Adrenal gland (tissue), 19 donors: ENCODE measurements at places on chromosomes 2 and 18. TPM values are rescaled to one million over a fixed set of nuclear protein-coding genes. Genes with fewer than 3 reads are reported as not detected.

DNA sequence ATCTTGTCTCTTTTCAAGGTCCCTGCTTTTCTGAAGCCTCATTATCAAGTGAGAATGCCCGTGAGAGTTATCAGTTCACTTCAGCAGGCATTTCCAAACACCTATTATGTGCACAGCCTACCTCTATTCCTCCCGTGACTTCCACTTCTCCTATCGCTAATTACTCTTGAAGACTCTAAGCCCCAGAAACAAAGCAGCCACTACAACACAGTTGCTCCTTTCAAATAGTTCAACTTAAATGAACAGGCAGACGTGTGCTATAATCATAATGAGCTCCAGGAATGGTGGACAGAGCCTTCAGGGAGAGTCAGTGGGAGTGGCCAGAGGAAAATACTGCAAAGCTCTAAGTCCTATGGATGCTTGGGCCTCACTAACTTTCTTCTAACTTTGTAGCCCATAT lies 159.0 kb downstream of the RDH14 start:
- no peak for DNase-seq

DNA sequence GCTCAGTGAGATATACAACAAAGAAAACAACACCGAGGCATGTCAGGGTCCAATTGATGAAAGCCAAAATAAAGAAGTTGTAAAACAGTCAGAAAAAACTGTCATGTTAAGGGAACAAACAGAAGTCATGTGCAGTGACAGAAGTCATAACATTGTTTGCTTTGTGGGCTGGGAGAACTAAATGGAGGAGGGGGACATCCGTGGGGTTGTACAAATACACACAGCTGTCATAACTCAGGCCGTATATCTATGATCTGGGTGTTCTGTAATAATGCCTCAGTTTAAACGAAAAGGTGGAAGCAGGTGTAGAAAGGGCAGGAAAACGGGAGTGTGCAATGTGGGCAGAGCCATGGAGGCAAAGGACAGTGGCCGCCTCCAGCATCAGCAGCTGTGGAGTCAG lies 27.3 kb downstream of the TIMM21 start:
- DNase-seq, result no peak

- no peak for DNase-seq
Measured at GRCh38 chr18:70418546-70419311, 129.9 kb downstream of the SOCS6 start.

GRCh38 chr2:86223140-86223926 lies 24.1 kb downstream of the MRPL35 start:
- peak; percentile 59 for DNase-seq

DNA sequence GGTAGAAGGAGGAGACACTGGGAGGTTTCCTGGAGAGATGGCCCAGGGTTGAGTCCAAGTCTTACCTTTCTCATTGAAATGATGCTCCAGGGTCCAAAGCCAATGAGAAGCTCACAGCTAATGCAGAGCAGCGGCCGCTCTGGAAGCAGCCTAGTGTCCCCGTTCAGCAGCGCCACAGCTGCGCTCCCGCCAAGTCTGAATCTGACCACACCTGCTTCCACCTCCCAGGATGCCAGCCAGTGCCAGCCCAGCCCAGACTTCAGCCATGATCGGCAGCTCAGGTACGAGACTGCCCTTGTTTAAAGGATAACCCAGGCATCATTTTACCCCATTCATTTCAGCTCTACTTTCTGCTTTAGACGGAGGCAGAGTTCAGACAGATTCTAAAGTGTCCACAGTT lies 11.9 kb upstream of the RPL31 start:
- DNase-seq, result no peak

GRCh38 chr2:220614064-220614463 lies 958.0 kb downstream of the EPHA4 start:
- DNase-seq, result no peak

GRCh38 chr18:66900837-66901236 lies 296.9 kb upstream of the CDH19 start:
- DNase-seq, result no peak

GRCh38 chr2:237218756-237219155 lies 133.1 kb downstream of the COPS8 start:
- no peak for DNase-seq

DNA sequence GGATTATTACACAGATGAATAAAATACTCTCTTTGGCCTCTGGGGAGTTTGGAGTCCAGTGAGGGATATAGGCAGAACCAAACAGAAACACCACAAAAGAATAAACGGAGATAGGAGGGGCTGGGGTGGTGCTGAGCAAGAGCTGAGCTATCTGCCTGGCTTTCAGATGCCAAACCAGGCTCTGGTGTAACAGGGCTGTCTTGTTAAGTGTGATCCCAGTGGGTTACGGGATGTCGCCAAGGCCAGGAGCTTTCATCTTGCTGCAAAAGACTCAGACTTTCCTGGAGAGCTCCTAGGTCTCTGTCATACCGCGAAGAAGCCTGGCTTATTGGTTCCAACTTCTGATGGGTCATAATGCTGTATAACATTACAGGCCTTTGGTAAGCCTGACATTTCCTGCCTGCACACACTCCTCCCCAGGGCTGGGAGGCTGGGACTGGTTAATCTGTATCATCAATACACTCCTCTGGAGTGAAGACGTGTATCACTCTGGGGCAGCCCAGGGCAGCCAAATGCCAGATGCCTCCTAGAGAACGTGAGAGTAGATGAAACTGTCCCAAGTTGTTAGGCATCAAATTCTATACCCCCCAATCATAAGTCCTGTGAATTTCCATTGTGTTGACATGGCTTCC lies 60.5 kb downstream of the STPG4 start:
- DNase-seq, result no peak

- DNase-seq, result no peak
Measured at GRCh38 chr2:19458427-19459003, 100.1 kb upstream of the OSR1 start.

- DNase-seq, result no peak
Measured at GRCh38 chr18:31143025-31143424, 19.6 kb downstream of the DSC1 start.

- DNase-seq, result no peak
Measured at GRCh38 chr2:176156807-176157498, at the start of gene HOXD3. TSS of gene HOXD3 (plus strand) at chr2:176157307. CDS start at chr2:176169115, 11,808 bp downstream.

- no peak for DNase-seq
Measured at GRCh38 chr2:191501561-191502168, 176.3 kb upstream of the NABP1 start.

GRCh38 chr2:120833127-120833675 lies 97.5 kb downstream of the GLI2 start:
- no peak for DNase-seq

- no peak for DNase-seq
Measured at GRCh38 chr18:420661-421246, 79.7 kb downstream of the COLEC12 start.

DNA sequence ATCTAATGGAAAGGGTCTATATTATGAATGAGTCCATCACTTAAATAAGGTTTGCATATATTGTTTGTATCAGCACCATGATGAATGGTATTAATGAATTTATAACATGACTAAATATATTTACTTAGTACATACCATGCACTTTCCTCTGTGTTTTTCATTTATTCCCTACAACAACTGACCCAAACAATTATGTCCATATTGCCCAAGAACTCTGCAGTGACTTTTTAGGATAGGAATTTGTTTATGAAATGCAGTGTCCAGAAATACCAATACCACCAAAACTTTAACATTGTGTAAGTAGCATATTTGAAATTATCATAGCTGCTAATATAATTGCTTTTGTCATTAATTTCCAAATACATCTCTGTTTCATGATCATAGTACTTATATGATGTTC lies 119.7 kb downstream of the WDR7 start:
- no peak for DNase-seq

DNA sequence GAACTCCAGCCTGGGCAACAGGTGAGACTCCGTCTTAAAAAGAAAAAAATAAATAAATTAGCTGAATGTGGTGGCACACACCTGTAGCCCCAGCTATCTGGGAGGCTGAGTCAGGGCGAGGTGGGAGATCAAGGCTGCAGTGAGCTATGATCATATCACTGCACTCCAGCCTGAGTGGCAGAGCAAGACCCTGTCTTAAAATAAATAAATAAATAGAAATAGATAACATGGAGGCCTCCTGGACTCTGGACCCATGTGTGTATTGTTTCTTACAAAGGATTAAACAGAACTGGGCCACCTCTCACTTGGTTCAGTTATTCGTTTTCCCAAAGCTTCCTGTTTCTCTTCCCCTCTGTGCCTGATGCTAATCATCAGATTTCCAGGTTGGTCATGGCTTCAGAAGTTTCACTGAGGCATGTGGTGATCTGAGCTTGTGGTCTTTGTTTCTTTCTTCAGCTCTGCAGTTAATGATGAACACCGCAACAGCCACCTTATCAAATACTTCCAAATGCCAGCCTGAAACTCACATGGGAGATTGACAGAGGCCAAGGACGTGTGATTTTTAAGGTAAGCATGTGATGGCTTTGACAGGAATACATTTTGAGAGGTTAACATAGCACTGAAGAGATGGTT lies 83.3 kb upstream of the MAP4K4 start:
- DNase-seq, result no peak

DNA sequence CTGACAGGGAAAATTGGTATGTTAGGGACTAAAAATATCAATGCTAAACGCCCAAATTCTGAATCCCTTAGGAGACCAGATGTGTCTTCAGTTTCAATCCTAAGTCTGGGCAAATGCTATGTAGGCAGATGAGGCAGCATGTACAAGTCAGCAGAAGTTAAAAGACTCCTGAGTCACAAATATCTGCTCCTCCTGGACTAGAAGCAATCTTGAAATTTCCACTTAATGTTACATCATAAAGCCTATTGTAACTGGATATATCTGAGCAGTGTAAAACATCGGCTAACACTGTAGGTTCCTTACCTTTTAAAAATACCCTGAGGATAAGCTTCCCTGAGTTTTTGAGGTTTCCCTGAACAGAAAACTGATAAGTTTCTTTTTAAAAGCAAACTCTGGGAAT lies 1087.6 kb upstream of the PIK3C3 start:
- DNase-seq, result no peak

Gene ASAP2
- 9.1 TPM for total RNA-seq

Gene IL36RN
- total RNA-seq, result not detected

Gene TUBA4B
- not detected for total RNA-seq

Gene RAB3GAP1
- 32.5 TPM for total RNA-seq

Gene MRPL19
- 60.4 TPM for total RNA-seq

Gene SPHKAP
- total RNA-seq, result 0.07 TPM

Gene AGPS
- 41.0 TPM for total RNA-seq

Gene MORN2
- 35.5 TPM for total RNA-seq

Gene B3GNT7
- 52.2 TPM for total RNA-seq

Gene ZEB2
- total RNA-seq, result 140 TPM

Gene SLC9A4
- not detected for total RNA-seq

Gene MGAT4A
- 29.4 TPM for total RNA-seq

Gene MC4R
- total RNA-seq, result 0.61 TPM

Gene NAGK
- total RNA-seq, result 86.9 TPM
